Astrocyte of the spinal cord (primary cell): ENCODE measurements at places on chromosomes 2 and 18.

DNA sequence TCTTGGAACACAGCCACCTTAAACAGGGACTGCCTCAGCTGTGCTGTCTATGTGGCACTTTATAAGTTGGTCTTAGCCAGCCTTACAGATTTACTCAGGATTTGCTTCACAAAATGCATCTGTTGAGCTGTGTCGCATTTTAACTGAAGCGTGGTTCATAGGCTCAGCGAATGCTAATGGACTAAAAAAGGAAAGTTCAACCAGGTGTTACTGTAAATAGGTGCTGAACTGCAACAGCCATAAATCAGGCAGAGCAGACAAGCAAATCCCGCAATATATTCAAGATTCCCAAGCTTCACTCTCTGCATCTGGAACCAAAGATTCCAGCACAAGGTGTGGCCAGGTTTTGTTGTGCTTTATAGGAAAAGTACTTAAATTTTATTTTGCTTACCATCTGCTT lies 130.0 kb downstream of the EPHA4 start:
- no peak for DNase-seq

GRCh38 chr2:241125626-241126025 lies 23.5 kb upstream of the MTERF4 start:
- DNase-seq: no peak

DNA sequence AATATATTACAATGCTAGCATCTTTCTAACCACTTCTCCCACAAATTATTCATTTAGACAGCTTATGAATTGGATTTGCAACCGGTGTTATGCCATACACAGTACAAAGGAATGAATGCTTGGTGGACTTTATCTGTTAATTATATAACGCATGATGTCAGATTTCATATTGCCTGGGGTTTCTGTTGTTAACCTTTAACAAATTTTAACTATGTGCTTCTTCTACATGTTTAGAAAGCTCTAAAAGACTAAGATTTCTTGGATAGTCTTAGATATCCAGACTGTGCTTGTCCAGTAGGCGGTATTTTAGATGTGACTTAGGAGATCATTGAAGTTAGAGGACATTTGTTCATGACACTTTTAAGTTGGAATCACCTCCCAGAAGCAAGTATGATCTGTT lies 976.3 kb downstream of the TMEM182 start:
- DNase-seq: no peak

- no peak for DNase-seq
Observed at GRCh38 chr18:32588191-32588590, 117.5 kb upstream of the GAREM1 start.

- no peak for DNase-seq
Observed at GRCh38 chr2:128421286-128421685, 102.6 kb upstream of the HS6ST1 start.

- peak; percentile 68 for DNase-seq
Observed at GRCh38 chr2:146579147-146579930, 1265.5 kb upstream of the ACVR2A start.

DNA sequence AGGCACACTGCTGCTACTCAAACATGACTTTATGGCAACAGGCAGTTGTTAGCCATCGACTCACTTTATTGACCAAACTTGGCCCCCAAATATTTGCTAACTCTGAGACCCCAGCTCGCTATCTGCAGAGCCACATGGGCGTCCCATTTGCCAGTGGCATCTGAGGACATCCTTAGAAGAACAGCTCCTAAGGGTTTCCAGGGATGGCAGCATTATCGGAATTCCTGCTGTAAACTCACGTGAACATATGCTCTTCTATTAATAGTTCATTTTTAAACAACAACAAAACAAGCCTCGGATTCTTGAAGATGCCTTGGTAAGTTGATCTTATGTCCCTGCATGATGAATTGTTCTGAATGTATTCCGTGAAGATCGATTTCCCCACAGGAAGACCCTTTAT lies 181.0 kb downstream of the LDLRAD4 start:
- DNase-seq: no peak

DNA sequence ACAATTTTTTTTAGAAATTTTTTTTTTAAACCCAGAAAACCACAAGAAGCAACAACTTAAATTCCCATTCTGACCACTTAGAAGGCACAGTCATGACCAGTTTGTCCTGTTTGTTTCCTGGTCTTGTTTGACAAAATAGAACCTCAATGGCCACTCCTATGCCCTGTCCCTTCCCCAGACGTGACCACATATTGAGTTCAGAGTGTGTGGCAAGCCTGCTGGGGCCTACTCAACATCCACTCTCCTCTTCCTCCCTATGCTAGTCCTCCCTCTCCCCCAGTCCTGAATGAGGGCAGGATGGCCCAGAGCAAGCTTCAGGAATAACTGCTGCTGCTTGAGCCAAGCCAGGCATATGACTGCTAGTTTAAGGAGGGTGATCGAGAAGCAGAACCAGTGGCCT lies 89.6 kb downstream of the PRELID3A start:
- DNase-seq: no peak

GRCh38 chr2:70775141-70775540 lies 7.1 kb upstream of the ADD2 start:
- DNase-seq: no peak

DNA sequence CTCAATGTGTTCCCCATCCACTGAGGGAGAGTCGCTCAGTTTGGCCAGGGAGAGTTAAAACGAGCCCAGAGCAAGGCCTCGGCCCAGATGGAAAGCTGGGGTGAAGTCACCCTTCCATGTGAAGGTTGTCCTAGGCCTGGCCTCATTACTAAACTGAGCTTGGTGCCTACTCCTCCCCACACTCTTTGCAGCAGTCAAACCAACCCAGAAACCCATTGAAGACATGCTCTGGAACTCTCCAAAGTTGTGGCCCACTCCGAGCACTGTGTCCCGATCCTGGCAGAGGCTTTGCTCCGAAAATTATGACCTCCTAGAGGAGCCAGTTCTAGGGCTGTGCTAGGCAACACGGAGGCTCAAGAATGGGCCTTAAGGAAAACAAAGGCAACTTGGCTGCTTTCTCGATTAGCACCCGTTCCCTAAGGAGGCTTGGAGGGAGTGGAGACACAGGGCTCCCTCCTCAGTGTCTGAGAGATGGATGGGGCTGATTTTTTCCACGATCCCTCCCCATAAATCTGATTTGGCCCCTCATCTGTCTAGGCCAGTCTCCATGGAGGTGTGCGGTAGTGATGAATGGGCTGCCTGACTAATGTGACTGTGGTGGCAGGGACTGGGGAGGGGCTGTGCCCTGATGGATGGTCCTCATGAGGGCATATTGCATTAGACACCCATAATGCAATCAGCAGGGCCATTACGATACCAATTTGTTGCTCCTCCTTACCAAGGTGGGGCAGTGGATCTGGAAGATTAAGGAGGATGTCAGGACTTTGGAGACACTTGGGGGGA lies 11.7 kb upstream of the CYP26B1 start:
- no peak for DNase-seq

DNA sequence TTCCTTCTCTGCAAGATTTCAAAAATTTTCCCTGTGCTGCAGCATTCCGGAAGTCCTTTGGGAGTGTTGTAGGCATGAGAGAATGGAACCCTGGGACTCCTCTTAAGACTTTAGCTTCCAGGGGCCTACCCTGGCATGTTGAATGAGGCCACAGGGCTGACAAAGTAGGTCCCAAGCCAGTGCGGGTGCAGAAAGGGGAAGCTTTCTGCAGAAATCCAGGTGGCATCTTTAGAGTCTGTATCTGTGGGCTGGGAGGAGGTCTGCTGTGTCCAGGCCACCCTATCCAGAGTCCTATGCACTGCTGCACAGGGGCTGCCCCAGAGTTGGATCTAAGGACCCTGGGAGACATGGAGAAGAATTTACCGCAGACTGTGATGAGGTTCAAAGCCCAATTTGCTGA lies 1.9 kb upstream of the SIX2 start:
- no peak for DNase-seq
